ENCODE measurements at places on chromosomes 7 and 10. TPM values are rescaled to one million over a fixed set of nuclear protein-coding genes. Genes with fewer than 3 reads are reported as not detected.
A peak's percentile ranks its signal among the peaks of the same experiment; 100 is the strongest.

GRCh38 chr7:135670179-135670578 lies 7.9 kb downstream of the STMP1 start:
- H3K4me3 ChIP-seq: no peak overlapping the region
- H3K27me3 ChIP-seq: no peaks in the 10 kb centered on the region
- H3K27ac ChIP-seq: peak overlapping the region; percentile 80
- no peaks in the 10 kb centered on the region for H3K36me3 ChIP-seq
- peaks cover 1% of the 10 kb centered on the region for H3K4me1 ChIP-seq
- DNase-seq: no peak

- H3K27me3 ChIP-seq: no peaks in the 10 kb centered on the region
- no peak for DNase-seq
- H3K27ac ChIP-seq: no peak overlapping the region
- no peak overlapping the region for H3K4me3 ChIP-seq
- H3K4me1 ChIP-seq: no peaks in the 10 kb centered on the region
- no peaks in the 10 kb centered on the region for H3K36me3 ChIP-seq
Observed at GRCh38 chr7:148483515-148484308, 106.9 kb upstream of the C7orf33 start.

- no peaks in the 10 kb centered on the region for H3K36me3 ChIP-seq
- no peaks in the 10 kb centered on the region for H3K4me1 ChIP-seq
- DNase-seq: no peak
- peak overlapping the region; percentile 29 for H3K4me3 ChIP-seq
- no peaks in the 10 kb centered on the region for H3K27me3 ChIP-seq
Observed at GRCh38 chr10:8054244-8054493, 319 bp upstream of the GATA3 start.

- H3K36me3 ChIP-seq: no peaks in the 10 kb centered on the region
- no peak overlapping the region for H3K27ac ChIP-seq
- no peak for DNase-seq
- H3K27me3 ChIP-seq: no peaks in the 10 kb centered on the region
- H3K4me1 ChIP-seq: peaks cover 4% of the 10 kb centered on the region
Observed at GRCh38 chr10:116211682-116212081, 61.3 kb downstream of the GFRA1 start.

The FAM25C gene
- total RNA-seq: not detected

The SLC35G1 gene
- 1.5 TPM for total RNA-seq

The OR2A5 gene
- not detected for total RNA-seq

All from aorta (tissue), 5 donors.